ENCODE measurements at places on chromosomes 1 and 21.

- DNase-seq = peak; percentile 49
These were observed 38.4 kb upstream of the FOXO6 start for GRCh38 chr1:41322835-41323234.

DNA sequence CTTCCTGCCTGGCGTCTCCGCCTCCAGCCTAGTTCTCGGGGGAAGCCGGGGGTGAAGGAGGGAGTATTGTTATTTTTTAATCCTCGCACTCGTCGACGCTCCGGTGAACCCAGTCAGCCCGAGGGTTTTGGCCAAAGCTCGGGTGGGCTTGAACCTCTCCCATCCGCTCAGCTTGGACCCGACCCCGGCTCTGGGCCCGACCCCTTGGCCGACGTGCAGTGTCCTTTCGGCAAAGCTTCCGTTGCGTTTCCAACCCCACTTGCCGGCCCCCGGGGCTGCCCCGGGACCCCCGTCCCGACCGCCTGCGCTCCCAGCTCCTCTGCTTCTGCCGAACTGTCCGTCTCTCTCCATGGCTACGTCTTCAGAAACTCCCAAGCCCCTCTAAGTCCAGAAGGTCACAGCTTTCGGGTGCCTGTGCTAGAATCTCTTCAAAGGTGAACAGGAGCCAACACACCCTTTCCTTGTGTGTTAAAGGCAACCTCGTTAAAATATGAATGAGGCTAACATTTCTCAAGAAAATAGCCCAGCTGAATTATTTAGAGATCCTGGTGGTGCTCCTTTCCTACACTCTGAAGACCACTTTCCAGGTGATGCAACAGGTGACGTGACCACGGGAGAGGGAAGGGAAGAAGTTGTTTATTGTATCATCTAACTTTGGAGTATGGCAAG lies 647 bp downstream of the DESI2 start:
- DNase-seq = no peak

DNA sequence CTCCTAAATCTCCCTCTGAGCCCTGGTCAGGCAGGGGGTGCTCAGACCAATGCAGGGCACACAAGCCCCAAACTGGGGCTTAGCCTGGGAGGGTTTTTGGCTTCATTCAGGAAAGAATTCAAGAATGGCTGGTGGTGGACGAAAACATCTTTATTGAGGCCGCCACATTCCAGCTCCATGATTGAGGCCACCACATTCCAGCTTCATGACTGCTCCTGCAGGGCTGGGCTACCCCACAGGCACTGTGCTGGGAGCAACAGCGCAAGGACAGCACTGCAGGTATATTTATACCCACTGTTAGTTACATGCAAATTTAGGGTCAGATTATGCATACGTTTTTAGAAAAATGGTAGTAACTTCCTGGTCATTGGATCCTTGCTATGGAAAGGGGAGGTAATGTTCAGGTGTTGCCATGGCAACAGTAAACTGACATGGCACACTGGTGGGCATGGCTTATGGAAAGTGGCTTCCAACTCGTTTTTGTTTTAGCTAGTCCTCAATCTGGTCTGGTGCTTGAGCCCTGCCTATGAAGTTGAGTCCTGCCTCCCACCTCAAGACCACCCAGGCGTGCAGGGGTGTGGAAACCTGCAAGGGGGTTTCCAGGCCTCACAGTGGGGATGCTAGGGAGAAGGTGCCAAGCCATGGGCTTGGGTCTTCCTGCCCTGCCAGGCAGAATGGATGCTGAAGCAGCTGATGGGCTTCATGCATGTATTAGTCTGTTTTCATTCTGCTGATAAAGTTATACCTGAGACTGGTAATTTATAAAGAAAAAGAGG lies 348.7 kb upstream of the AJAP1 start:
- no peak for DNase-seq

DNA sequence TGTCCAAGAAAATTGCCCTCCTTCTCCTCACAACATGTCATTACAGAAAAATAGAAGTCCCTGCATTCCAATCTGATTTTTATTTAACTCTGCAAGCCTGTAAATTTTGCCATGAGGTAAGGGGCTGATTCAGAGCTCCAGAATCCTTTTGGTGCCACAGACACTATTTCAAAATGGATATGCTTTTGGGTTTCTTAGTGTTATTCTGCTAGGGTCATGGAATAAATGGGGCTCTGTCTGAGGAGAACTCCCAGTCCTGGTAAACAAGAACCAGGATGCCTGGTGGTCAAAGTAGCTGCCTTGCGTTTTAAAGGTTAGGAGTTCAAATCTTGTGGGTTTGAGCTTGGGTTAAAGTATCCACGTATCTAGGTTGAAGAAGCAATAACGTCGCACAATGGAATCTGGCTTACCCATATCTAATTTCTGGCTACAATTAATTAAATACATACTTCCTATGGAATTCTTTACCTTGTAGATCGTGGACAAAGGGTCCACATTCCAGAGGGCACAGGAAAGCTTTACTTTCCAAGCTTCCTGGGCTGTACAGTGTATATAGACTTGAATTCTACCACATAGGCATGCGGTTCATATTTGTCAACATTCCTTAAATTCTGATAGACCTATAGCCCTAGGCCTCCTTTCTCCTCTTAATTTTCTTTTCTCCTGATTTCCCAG lies 98.0 kb upstream of the CDC42BPA start:
- no peak for DNase-seq

GRCh38 chr1:31980835-31981455 lies 32.7 kb upstream of the KHDRBS1 start:
- DNase-seq = no peak
